Skin of body (tissue), 3 donors: ENCODE measurements at places on chromosomes 5 and 9. TPM values are rescaled to one million over a fixed set of nuclear protein-coding genes. Genes with fewer than 3 reads are reported as not detected.

Gene PPP3R2
- total RNA-seq = not detected

Gene RAI14
- 44.7 TPM for total RNA-seq

Gene RFX3
- 15.1 TPM for total RNA-seq

Gene TCF7
- 3.5 TPM for total RNA-seq

Gene TMC1
- total RNA-seq = 0.69 TPM

Gene FCHO2
- 32.4 TPM for total RNA-seq

Gene ZNF346
- 16.8 TPM for total RNA-seq

Gene CCDC152
- 3.1 TPM for total RNA-seq

Gene BRINP1
- 0.59 TPM for total RNA-seq

Gene PCDHAC2
- 3.0 TPM for total RNA-seq

Gene TEK
- total RNA-seq = 10.4 TPM

Gene SV2C
- total RNA-seq = 0.10 TPM

Gene SLC45A2
- total RNA-seq = 0.39 TPM

Gene PDE8B
- total RNA-seq = 5.3 TPM

Gene RGMB
- 25.3 TPM for total RNA-seq

Gene NIM1K
- total RNA-seq = 0.10 TPM

Gene OCLN
- total RNA-seq = 22.6 TPM

Gene TMEM171
- 0.49 TPM for total RNA-seq

Gene SLIT3
- total RNA-seq = 42.4 TPM

Gene GABRA1
- total RNA-seq = not detected

Gene KIAA1958
- 6.6 TPM for total RNA-seq

Gene CMYA5
- total RNA-seq = 52.9 TPM

Gene PSD2
- 0.20 TPM for total RNA-seq

Gene SLC34A3
- total RNA-seq = not detected

Gene GNA14
- total RNA-seq = 1.6 TPM

Gene RANBP17
- 28.8 TPM for total RNA-seq

Gene TMEM252
- not detected for total RNA-seq

Gene C9orf153
- 0.79 TPM for total RNA-seq

Gene ITGA1
- 23.3 TPM for total RNA-seq

Gene S1PR3
- total RNA-seq = 7.9 TPM

Gene CNTNAP3B
- total RNA-seq = 7.6 TPM

Gene PCDHA6
- total RNA-seq = 0.30 TPM

Gene IFNA13
- not detected for total RNA-seq

Gene OBP2B
- 0.30 TPM for total RNA-seq

Gene FREM1
- total RNA-seq = 30.9 TPM

Gene VCAN
- 396 TPM for total RNA-seq

Gene FUT7
- 0.39 TPM for total RNA-seq

Gene ERGIC1
- 44.3 TPM for total RNA-seq

Gene FOXD4L3
- not detected for total RNA-seq

Gene PCDHGC4
- 5.3 TPM for total RNA-seq

Gene SARDH
- total RNA-seq = 2.6 TPM

Gene POU5F2
- 4.9 TPM for total RNA-seq

Gene PCYOX1L
- total RNA-seq = 6.5 TPM

Gene MGAT4B
- total RNA-seq = 44.9 TPM

Gene LECT2
- not detected for total RNA-seq

Gene OR1Q1
- total RNA-seq = not detected

Gene GARIN3
- total RNA-seq = not detected

Gene ALDH1A1
- 19.2 TPM for total RNA-seq

Gene ASTN2
- 10.0 TPM for total RNA-seq

Gene FLT4
- 7.5 TPM for total RNA-seq

Gene ICE1
- total RNA-seq = 27.4 TPM

Gene CFAP77
- not detected for total RNA-seq

Gene GKAP1
- 5.6 TPM for total RNA-seq

Gene MYOZ3
- 3.1 TPM for total RNA-seq

Gene SPINK7
- total RNA-seq = 0.59 TPM

Gene ABCA2
- total RNA-seq = 13.6 TPM

Gene SEMA5A
- 31.5 TPM for total RNA-seq

Gene CATSPER3
- total RNA-seq = not detected

Gene TAF9
- 41.9 TPM for total RNA-seq
